H9 (cell line): ENCODE measurements at places on chromosomes 1 and 21.

DNA sequence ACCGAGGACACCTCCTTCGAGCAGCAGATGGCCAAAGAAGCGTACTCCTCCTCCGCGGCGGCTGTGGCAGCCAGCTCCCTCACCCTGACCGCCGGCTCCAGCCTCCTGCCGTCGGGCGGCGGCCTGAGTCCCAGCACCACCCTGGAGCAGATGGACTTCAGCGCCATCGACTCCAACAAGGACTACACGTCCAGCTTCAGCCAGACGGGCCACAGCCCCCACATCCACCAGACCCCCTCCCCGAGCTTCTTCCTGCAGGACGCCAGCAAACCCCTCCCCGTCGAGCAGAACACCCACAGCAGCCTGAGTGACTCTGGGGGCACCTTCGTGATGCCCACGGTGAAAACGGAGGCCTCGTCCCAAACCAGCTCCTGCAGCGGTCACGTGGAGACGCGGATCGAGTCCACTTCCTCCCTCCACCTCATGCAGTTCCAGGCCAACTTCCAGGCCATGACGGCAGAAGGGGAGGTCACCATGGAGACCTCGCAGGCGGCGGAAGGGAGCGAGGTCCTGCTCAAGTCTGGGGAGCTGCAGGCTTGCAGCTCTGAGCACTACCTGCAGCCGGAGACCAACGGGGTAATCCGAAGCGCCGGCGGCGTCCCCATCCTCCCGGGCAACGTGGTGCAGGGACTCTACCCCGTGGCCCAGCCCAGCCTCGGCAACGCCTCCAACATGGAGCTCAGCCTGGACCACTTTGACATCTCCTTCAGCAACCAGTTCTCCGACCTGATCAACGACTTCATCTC, 106.8 kb upstream of the VAMP3 start:
- H3K4me1 ChIP-seq = no peaks in the 10 kb centered on the region
- H3K36me3 ChIP-seq = no peaks in the 10 kb centered on the region
- no peak overlapping the region for H3K4me3 ChIP-seq
- no peak for DNase-seq
- no peak overlapping the region for H3K27ac ChIP-seq
- H3K27me3 ChIP-seq = no peaks in the 10 kb centered on the region

DNA sequence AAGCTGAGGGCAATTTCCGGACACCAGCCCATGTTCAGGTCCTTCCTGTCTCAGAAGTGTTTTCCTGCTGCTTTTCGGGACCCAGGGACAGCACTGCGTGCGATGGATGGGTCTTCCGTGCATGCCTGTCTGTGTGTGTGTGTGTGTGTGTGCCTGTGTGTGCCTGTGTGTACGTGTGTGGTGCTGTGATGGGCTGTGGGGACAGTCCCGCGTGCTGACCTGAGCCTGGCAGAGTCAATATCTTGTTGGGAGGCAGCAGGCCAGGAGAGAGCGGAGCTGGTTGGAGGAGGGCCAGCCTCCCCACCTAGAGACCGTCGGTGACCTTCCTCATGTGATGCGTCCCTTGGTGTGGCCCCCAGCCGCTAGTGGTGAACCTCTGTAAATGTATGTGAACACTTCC, 13.7 kb downstream of the SKI start:
- no peak overlapping the region; the same call in 2 of the 3 replicates for H3K4me3 ChIP-seq
- H3K27me3 ChIP-seq = no peaks in the 10 kb centered on the region
- DNase-seq = no peak

- H3K36me3 ChIP-seq = no peaks in the 10 kb centered on the region
- no peak overlapping the region for H3K4me3 ChIP-seq
- no peaks in the 10 kb centered on the region for H3K27me3 ChIP-seq
- no peaks in the 10 kb centered on the region for H3K4me1 ChIP-seq
- no peak for DNase-seq
These were observed 65.0 kb downstream of the PRSS38 start for GRCh38 chr1:227880342-227880924.

DNA sequence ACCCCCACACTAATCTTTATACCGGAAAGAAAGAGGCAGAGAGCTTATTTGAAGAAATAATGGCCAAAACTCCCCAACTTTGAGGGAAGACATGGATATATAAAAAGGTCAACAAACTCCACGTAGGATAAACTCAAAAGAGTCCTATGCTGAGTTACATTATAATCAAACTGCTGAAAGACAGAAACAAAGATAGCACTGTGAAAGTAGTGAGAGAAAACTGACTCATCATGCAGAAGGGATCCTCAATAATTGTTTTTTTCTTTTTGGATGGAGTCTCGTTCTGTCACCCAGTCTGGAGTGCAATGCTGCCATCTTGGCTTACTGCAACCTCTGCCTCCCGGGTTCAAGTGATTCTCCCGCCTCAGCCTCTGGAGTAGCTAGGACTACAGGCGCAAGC, 48.5 kb upstream of the TTC39A start:
- H3K36me3 ChIP-seq = peaks cover 65% of the 10 kb centered on the region
- no peaks in the 10 kb centered on the region for H3K27me3 ChIP-seq
- H3K4me3 ChIP-seq = no peak overlapping the region
- no peak for DNase-seq
- H3K27ac ChIP-seq = no peak overlapping the region

DNA sequence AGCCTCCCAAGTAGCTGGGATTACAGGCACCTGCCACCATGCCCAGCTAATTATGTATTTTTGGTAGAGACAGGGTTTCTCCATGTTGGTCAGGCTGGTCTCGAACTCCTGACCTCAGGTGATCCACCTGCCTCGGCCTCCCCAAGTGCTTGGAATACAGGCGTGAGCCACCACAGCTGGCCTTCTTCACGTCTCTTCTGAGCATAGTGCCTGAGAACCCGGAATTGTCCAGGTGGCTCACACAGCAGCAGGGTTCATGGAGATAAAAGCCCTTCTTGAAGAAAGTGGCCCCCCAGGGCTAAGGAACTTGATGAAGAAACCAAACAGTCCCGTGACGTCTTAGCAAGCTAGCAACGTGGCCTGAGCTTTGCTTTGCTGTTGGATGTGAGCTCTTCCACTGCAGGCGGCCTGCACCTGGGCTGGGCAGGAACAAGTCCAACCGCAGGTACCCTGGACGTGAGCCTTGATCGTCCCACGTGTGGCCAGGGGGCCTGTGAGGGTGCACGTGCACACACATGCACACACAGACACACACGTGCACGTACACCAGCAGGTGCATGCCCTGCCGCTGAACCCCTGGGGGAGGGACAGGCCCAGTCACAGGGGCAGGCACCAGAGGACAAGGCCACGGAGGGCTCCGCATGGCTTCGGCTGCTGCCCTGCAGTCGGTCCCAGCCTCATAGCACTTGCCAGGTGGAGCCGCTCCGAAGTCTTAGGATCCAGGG, 23.4 kb upstream of the TRAPPC10 start:
- no peaks in the 10 kb centered on the region for H3K27me3 ChIP-seq
- no peak overlapping the region for H3K4me3 ChIP-seq
- no peak for DNase-seq
- H3K4me1 ChIP-seq = no peaks in the 10 kb centered on the region

DNA sequence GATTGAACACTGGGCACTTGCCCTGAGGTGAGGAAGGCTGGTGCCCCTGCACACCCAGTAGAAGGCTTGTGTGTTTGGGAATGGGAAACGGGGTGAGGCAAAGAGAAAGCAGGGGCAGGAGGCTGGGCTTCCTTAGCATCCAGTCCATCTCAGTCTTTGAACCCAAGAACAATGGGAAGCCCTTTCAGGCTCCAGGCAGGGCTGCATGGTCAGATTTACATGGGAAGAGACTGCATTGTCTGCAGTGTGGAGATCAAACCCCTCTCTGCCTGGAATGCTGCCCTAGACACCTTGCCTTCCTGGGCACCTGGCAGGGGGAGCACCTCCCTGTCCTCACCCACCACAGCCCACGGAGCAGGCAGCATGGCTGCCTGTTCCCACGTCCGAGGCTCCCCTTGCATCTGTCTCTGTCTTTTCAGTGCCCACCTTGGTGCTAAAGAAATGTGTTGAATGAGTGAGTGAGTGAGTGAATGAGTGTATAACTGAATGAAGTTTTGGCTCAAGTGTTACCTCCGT, 268.5 kb downstream of the GRIK3 start:
- H3K36me3 ChIP-seq = no peaks in the 10 kb centered on the region
- H3K4me3 ChIP-seq = no peak overlapping the region
- H3K27me3 ChIP-seq = no peaks in the 10 kb centered on the region; the same call in 1 of the 2 replicates
- DNase-seq = no peak

- H3K27me3 ChIP-seq = no peaks in the 10 kb centered on the region
- no peak overlapping the region for H3K27ac ChIP-seq
- DNase-seq = no peak
These were observed 218.9 kb downstream of the CRB1 start for GRCh38 chr1:197486946-197487345.

DNA sequence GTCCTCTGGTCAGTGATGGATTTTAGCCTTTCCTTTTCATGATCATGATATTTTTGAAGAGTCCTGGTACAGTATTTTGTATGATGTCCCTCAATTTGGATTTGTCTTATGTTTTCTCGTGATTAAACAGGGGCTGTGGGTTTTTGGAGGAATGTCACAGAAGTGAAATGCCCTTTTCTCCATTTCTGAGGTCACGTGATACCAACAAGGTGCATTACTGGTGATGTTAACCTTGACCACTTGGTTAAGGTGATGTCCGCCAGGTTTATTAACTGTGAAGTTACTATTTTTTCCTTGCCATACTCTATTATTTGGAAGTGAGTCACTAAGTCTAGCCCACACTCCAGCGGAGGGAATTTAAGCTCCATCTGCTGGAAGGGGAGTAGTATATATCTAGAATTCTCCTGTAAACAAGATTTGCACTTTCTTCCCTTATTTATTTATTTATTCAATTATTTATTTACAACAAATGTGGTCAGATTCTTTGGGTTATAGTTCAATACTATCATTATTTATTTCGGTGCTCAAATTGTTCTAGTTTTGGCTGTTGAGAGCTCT, 123.4 kb downstream of the HIVEP3 start:
- H3K4me3 ChIP-seq = no peak overlapping the region
- H3K4me1 ChIP-seq = no peaks in the 10 kb centered on the region
- DNase-seq = no peak
- no peaks in the 10 kb centered on the region for H3K27me3 ChIP-seq
- H3K36me3 ChIP-seq = no peaks in the 10 kb centered on the region

GRCh38 chr1:229379846-229380245, 37.0 kb upstream of the CCSAP start:
- 0 out of 3 replicates have a peak overlapping the region, but pooled peaks have one; percentile 11 for H3K4me3 ChIP-seq
- H3K36me3 ChIP-seq = no peaks in the 10 kb centered on the region
- DNase-seq = no peak
- no peaks in the 10 kb centered on the region for H3K27me3 ChIP-seq

GRCh38 chr1:111127923-111128643, 11.8 kb downstream of the DRAM2 start:
- H3K27ac ChIP-seq = no peak overlapping the region
- no peaks in the 10 kb centered on the region for H3K4me1 ChIP-seq
- peaks cover 24% of the 10 kb centered on the region for H3K36me3 ChIP-seq
- H3K4me3 ChIP-seq = no peak overlapping the region

GRCh38 chr1:175591083-175591743, 152.2 kb downstream of the TNR start:
- no peaks in the 10 kb centered on the region for H3K4me1 ChIP-seq
- H3K27me3 ChIP-seq = no peaks in the 10 kb centered on the region
- no peak for DNase-seq

DNA sequence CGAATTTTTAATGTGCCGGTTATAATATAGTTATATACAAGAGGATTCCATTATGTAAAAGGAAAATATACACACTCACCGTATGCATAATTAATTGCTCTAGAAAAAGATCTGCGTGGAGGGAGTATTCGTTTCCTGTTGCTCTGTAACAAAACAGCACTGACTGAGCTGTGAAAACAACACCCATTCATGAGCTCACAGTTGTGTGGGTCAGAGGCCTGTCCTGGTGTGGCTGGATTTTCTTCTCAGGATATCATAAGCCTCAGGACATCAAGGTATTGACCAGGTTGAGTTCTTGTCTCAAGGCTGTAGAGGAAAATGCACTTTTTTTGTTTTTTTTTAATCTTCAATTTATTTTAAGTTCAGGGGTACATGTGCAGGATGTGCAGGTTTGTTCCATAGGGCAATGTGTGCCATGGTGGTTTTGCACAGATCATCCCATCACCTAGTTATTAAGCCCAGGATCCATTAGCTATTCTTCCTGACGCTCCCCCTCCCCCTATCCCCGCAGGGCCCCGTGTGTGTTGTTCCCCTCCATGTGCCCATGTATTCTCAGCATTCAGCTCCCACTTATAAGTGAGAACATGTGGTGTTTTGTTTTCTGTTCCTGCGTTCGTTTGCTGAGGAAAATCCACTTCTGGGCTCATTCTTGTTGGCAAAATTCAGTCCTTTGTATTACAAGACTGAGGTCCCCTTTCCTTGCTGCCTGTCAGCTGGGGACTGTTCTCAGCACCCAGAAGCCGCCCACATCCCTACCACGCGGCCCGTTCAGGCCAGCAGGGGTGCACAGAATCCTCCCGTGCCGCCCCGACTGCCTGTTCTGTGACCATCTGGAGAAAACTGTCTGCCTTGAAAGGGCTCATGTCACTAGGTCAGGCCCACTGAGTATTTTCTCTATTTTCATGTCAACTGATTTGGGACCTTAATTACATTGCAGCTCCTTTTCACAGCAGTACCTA, 87.4 kb upstream of the ERRFI1 start:
- peaks cover 2% of the 10 kb centered on the region; the same call in 1 of the 3 replicates for H3K36me3 ChIP-seq
- no peaks in the 10 kb centered on the region for H3K27me3 ChIP-seq
- peaks cover 3% of the 10 kb centered on the region; the same call in 1 of the 2 replicates for H3K4me1 ChIP-seq
- DNase-seq = no peak

- H3K4me3 ChIP-seq = no peak overlapping the region
- no peaks in the 10 kb centered on the region for H3K36me3 ChIP-seq
- no peaks in the 10 kb centered on the region for H3K27me3 ChIP-seq
- H3K4me1 ChIP-seq = peaks cover 3% of the 10 kb centered on the region; the same call in 1 of the 2 replicates
- no peak for DNase-seq
These were observed 13.7 kb upstream of the RHEX start for GRCh38 chr1:206039046-206039973.

- no peaks in the 10 kb centered on the region for H3K36me3 ChIP-seq
- H3K4me1 ChIP-seq = peaks cover 4% of the 10 kb centered on the region; the same call in 1 of the 2 replicates
- no peak overlapping the region for H3K27ac ChIP-seq
- peak; percentile 92 for DNase-seq
- no peaks in the 10 kb centered on the region for H3K27me3 ChIP-seq
These were observed 39.8 kb downstream of the HTR6 start for GRCh38 chr1:19704247-19705113.

- peaks cover 25% of the 10 kb centered on the region for H3K36me3 ChIP-seq
- H3K4me1 ChIP-seq = peaks cover 3% of the 10 kb centered on the region; the same call in 1 of the 2 replicates
- DNase-seq = no peak
- no peak overlapping the region for H3K27ac ChIP-seq
- peak overlapping the region; percentile 30; the same call in 1 of the 3 replicates for H3K4me3 ChIP-seq
- H3K27me3 ChIP-seq = no peaks in the 10 kb centered on the region
These were observed 52.9 kb upstream of the PRRC2C start for GRCh38 chr1:171432473-171432872.

DNA sequence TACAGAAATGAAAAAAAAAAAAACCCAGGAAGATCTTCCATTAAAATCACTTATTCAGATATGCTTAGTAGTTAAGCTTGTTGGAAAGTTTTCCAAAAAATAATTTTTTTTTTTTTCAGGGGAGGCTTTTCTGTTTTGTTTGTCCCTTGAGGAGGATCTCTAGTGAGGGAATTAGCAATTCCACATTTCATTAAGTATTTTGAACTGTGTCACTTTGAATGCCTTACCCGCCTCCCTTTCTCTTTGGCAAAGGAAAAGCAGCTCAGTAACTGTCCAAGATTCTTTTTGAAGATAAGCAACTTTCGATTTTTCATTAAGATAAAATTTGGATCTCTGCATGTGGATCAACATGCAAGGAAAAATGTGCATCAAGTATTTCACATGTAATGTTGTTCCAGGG, 1.8 kb downstream of the NTNG1 start:
- no peak overlapping the region for H3K27ac ChIP-seq
- no peak overlapping the region for H3K4me3 ChIP-seq
- H3K36me3 ChIP-seq = no peaks in the 10 kb centered on the region
- DNase-seq = no peak
- H3K27me3 ChIP-seq = no peaks in the 10 kb centered on the region
